T-cell (primary cell): ENCODE measurements at places on chromosomes 1 and 21.

DNA sequence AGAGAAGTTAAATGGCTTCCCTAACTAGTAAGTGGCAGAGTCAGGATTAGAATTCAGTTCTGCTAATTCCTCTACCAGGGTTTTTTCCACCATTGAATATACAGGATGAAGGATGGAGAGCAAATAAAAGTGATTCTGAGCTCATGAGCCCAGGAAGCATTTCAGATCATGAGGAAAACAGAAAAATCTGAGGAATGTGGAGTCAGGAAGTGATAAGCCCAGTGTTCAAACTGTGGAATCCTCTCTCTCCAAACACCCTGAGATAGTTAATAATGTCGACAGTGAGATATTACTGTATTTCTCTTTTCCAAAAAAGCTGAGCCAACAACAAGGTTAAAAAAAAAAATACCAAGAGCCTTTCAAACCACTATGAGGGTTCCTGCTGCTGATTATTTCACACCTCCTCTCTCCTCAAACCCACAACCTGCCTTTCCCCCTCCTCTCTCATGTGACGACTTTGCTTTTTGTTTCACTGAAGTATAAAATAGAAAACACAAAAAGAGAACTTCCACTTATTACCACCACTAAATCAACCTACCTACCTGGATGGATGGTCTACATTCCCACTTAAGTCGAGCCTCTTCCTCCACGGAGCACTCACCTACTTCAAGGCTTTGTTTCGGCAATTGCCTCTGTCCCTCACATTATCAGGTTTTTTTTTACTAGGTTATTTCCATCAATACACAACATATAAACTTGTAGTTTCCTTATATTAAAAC is 8.9 kb downstream of the SLAMF1 start:
- peaks cover 78% of the 10 kb centered on the region for H3K4me1 ChIP-seq
- no peaks in the 10 kb centered on the region for H3K36me3 ChIP-seq
- H3K27ac ChIP-seq = peak overlapping the region; percentile 90
- H3K27me3 ChIP-seq = no peaks in the 10 kb centered on the region
- no peak overlapping the region for H3K4me3 ChIP-seq

DNA sequence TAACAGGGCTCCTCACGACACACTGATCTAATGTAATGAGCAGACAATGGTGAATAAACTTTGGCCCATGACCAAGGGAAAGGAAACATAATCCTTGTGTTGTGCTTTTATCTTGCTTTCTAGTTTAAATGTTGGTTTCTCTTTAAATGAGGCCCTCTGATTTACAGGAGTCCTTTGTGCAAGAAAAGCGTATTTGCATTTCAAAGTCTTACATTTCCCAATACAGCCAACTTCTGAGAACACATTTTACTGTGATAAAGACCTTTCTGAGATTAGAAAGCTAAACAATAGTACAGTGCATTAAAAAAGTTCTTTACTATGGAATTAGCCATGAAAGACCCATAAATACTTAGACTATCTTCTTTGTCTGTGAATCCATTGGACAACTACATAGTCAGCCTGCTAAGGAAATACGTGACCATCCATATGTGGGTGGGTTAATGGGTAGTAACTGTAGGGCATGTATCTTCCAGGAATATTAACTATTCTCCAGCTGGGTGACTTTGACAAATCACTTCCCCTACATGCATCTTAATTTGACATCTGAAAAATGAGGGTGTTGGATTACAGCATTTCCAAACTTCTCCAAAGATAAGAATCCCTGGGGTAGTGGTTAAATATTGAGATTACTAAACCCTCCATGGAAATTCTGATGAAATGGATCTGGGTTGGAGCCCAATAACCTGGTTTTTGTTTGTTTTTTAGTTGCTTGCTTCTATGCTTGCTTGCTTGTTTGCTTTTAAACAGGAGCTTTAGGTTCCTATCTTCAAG is 50.3 kb upstream of the USP1 start:
- no peaks in the 10 kb centered on the region for H3K36me3 ChIP-seq
- H3K27me3 ChIP-seq = peaks cover 6% of the 10 kb centered on the region
- no peak overlapping the region for H3K27ac ChIP-seq
- DNase-seq = no peak
- H3K4me3 ChIP-seq = no peak overlapping the region

DNA sequence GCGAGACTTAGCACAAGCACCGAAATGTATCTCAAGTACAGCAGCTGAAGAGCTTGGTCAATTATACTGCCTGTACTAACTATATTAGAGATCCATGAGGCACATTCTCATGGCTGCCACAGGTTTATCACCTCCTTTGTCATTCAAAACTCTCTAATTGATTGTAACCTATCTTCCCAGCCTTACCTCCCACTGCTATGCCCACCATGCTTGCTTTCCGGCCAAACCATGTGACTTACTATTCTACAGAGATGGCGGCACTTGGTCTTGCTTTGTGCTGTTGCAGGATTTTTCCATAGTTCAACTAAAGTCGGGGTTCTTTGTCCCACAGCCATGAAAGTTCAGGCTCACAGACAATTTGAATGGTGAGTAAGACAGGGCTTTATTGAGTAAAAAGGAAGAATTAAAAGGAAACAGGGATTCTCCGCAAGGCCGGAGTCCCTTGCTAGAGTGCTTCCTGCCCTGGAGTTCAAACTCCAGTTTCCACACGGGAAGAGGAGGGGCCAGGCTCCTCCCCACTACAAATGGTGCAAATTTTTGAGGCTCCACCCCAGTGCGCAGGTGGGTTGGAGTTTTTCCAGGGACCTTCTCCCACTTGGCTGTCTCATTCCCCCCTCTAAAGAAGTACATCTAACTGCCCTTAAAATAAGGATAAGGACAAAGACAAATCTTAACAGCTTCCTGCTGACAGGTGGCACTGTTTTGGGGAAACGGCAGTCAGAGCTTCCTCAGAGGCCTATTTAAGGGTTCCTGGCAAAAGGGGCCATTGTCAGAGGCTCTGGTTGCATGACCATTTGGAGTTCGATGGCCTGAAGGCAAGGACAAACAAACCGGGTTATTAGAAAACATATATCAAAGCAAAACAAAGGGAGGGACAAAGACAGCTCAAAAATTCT is 28.7 kb downstream of the FMO2 start:
- H3K4me3 ChIP-seq = no peak overlapping the region
- H3K36me3 ChIP-seq = no peaks in the 10 kb centered on the region
- no peaks in the 10 kb centered on the region for H3K27me3 ChIP-seq

GRCh38 chr1:93689521-93690223 is 8.0 kb upstream of the BCAR3 start:
- no peaks in the 10 kb centered on the region for H3K36me3 ChIP-seq
- H3K4me3 ChIP-seq = no peak overlapping the region
- no peak overlapping the region for H3K27ac ChIP-seq

DNA sequence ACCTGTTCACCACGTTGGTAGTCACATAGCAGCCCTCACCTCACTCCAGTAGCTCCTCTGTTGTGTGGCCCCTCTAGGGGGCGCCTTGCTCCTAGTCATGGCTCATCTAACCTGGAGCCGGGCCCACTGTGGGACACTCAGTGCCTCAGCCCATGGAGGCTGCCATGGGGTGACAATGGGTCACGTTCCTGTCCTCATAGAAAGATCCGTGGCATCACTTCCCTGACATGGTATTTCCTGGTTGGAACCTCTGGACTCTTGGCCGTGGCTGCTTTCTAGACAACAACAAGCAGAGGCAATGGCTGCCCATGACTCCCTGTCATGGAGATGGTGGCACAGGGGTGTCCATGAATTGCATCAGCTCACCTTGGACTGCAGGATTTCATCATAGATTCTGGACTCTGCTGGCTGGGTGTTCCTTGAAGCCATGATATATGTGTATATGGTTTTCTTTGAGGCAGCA is 27.5 kb upstream of the SLAMF6 start:
- peak; percentile 47 for DNase-seq
- no peak overlapping the region for H3K4me3 ChIP-seq
- no peaks in the 10 kb centered on the region for H3K27me3 ChIP-seq
- H3K36me3 ChIP-seq = peaks cover 6% of the 10 kb centered on the region

GRCh38 chr1:117886101-117886795 is 43.2 kb downstream of the GDAP2 start:
- DNase-seq = no peak
- no peak overlapping the region for H3K4me3 ChIP-seq
- H3K4me1 ChIP-seq = no peaks in the 10 kb centered on the region
- no peaks in the 10 kb centered on the region for H3K27me3 ChIP-seq
- no peak overlapping the region for H3K27ac ChIP-seq
